ENCODE measurements at places on chromosomes 3 and 15.

- DNase-seq: no peak
These were observed 674.3 kb downstream of the NSUN3 start for GRCh38 chr3:94737116-94737515.

- DNase-seq: peak; percentile 16
These were observed 11.4 kb downstream of the ACTC1 start for GRCh38 chr15:34783991-34784390.

DNA sequence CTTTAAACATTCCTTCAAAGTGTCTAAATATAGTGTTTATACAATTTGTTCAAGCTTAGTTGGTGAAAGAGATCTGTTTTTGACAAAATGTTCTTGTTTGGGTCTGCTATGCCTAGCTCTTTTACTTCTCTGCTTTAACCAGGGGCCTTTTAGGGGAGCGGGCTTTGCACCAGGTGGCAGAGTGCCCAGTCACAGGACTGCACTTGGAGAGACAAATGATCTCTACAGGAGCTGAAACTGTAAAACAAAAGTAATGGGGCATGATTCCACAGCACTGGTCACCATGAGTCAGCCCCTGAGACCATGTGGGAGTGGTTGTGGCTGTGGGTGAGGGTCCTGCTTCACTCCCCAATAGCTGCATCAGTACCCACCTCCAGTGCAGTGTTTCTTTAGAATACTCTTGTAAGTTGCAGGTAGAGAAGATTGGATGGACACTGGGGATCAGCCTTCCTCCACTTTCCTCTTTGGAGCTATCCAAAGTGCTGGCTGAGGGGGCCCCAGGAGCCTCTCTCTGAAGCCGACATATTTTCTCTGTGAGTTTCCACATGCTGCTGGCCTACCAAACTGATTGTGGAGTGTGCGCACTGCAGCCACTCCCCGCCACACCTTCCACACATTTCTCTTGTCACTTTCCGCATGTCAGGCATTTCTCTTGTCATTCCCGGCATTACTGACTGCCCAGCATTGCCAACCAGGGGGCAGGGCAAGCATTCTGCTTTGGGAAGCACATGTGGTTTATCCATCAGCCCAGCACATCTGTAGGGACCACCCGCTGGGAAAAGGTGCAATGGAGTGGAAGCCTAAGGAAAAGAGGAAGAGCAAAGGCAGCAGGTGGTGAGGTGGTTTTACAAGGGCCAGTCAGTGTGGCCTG lies 110.0 kb downstream of the EPHB1 start:
- peak; percentile 23 for DNase-seq

DNA sequence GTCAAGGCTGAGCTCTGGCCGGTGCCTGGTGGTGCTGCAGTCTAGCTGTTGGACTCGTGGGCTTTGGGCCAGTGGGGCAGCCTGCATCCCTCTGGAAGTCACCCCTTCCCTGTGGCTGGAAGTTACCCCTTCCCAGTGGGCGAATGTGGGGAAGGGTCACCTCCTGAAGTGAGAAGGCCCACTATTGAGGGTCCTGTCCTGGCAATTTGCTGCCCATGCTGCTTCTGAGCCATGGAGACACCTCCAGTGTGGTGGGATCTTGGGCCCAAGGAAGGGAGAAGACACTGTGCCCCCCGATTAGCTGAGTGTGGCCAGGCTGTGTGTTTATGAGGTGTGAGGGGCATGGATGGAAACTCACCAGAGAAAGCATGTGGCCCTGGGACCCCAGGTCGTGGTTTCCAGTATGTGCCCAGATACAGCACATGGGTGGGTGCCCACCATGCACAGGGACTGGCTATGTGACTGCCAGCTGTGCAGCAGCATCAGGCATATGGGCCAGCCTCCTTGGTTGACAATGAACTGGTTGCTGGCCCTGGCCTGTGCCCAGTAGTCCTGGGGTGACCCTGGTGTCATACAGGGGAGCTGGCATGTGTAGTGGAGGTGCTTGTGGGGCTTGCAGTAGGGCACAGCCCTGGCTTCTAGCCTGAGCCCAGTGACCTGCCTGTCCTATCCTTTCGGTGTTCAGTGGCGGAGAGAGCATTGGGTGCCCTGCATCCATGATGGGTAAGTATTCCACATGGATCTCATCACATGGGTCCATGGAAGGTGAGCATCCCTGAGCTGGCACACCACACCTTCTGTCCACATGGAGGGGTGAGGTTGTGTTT lies 221.2 kb downstream of the SNRPN start:
- DNase-seq: no peak

GRCh38 chr3:150069633-150070032 lies 98.9 kb upstream of the PFN2 start:
- DNase-seq: no peak

- no peak for DNase-seq
These were observed 13.4 kb downstream of the IFT57 start for GRCh38 chr3:108208831-108209230.

- peak; percentile 46 for DNase-seq
These were observed 836 bp upstream of the AKAP13 start for GRCh38 chr15:85379403-85380131.

DNA sequence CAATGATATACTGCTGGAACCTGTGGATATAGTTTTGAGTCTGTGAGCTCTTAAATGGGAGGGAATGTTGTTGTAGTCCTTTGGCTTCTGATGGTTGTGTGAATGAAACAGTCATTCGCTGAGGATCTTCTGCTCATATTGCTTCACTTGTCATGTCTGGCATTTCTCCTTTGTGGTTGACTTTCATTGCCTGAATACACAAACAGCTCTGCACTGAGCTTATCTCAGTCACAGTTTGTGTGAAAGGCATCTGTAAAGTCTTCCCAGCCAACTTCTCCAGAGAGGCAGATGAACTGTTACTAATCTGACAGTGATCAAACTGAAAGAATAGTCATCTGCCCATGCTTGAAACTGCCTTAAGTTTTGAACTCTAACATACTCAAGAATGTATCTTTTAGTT lies 59.8 kb downstream of the TMED3 start:
- peak; percentile 11 for DNase-seq

DNA sequence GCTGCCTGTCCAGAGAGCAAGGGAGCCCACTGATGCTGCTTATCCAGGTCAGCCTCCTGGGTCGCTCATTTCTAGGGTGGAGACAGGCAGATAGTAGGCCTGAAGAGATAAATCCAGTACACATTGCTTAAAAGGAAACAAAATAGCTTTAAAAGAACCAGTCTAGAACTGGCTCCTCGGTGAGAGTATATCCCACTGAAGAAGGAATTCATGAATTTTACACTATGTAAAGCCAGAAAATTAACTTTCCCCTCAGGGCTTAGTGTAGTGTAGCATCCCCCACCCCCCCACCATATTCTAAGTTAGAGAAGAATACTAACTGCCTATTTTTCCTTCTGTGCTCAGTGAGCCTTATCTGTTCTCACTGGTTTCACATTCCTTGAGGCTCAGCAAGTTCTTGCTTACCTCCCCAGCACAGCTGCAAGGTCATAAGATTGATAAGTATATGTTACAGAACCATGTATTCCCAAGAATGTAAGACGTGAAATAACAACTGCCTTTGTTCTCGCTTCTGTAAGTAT lies 30.5 kb upstream of the NOX5 start:
- DNase-seq: no peak

DNA sequence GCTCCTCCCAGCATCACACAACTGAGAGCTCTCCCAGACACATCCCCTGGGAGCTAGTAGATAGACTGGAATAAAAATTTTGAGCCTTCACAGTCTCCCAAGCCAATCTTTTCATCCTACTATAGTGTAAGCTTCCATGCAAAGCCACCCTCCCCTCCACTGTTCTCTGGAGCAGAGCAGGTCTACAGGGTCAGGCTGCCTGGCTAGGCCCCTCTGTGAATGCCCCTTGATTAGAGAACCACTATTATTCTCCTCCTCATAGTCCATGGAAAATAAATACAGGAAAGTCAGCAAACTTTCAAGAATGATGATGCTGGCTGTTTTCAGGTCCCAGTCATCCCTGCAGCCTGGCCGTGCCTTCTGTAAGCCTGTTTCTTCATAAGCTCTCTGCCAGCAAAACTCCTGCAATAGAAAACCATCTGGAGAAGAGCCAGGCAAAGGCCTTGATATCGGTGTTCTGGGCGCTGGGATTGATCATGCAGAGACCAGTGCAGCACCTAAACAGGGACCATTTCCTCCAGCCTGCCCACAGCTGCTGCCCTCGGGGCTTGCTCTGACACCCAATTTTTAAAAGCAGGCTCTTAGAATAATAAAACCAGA lies 51.7 kb downstream of the CRYGS start:
- DNase-seq: no peak

- peak; percentile 39 for DNase-seq
These were observed 33.3 kb upstream of the PAQR5 start for GRCh38 chr15:69265347-69265955.

DNA sequence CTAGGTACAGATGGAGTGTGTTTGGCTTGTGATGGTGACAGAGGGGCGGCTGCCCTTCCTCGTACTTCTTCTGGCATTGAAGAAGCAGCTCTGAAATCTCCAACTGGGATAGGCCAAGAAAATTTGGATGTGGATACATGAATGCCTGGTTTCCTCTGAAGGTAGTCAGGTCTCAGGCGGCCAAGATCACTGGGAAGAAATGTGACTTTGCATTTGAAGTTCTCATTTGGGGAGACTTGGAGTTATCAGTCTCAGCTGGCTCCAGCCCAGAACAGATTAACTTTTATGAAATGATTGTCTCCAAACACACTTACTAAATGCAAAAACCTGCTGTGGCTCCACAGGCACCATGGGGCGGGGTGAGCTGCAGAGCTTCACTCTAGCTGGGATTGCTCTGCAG lies 215.9 kb downstream of the THSD4 start:
- no peak for DNase-seq

- no peak for DNase-seq
These were observed 667.4 kb downstream of the NTRK3 start for GRCh38 chr15:87589134-87589533.

DNA sequence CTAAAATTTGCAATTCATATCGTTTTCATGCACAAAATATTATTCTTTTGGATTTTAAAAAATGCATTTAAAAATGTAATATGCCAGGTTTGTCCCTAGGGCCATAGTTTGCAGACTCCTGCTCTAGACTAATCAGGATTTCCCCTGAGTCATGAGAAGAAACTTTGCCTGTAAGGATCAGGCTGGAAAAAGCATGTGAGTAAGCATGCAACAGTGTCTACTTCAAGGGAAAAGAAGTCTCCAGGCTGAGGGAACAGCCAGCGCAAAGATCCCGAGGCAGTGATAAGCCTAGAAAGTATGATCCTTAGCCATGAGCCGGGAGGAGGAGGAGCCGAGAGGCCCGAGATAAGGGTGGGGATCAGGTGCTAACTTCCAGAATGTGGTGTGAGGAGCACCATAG lies 382.8 kb upstream of the CFAP20DC start:
- peak; percentile 82 for DNase-seq

- peak; percentile 50 for DNase-seq
These were observed 1.4 kb downstream of the FOXP1 start for GRCh38 chr3:71582036-71582611.

DNA sequence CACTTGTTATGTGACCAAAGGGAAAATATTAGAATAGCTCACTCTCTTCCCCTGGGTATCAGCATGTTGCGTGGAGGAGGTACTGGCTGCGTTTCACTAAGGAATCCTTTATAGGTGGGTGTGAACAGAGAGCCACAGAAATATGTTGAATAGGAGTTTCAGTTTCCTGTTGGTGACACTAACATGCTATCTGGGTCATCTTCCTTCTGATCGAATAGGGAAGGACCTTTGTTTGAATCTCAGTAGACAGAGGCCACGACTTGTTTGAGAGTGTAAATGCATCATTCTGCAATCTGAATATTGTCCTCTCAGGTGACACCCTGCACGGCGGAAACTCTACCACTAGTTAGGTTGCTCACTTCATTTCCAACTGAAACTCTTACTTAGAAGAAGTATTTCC lies 157.9 kb upstream of the SLC2A2 start:
- no peak for DNase-seq

All from RPMI7951 (cell line).